ENCODE measurements at places on chromosomes 7 and 10.

DNA sequence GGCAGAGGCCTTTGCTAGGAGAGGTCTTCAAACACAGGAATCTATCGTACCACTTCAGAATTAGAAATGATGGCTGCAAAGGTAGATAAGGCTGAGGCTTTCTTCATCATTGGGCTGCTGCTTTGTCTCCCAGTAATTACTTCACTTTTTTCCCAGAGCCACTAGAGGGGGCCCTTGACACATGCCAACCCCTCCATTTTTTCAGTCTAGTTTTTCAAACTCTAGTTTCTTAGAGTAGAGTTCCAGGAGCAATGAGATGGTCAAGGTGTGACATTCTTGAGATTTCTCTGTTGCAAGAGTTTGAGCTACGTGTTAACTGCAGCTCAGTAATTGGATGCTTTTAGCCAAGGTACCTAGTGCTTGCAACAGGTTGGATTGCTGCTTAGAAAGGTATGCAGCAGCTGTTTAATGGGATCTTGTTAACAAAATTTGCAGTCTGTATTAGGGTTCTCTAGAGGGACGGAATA lies 33.8 kb upstream of the RBM20 start:
- peak; percentile 68 for DNase-seq

- DNase-seq, result peak; percentile 90
Observed at GRCh38 chr10:329361-330099, 194.3 kb downstream of the ZMYND11 start.

GRCh38 chr10:60283397-60283796 lies 106.3 kb downstream of the ANK3 start:
- DNase-seq, result peak; percentile 14

DNA sequence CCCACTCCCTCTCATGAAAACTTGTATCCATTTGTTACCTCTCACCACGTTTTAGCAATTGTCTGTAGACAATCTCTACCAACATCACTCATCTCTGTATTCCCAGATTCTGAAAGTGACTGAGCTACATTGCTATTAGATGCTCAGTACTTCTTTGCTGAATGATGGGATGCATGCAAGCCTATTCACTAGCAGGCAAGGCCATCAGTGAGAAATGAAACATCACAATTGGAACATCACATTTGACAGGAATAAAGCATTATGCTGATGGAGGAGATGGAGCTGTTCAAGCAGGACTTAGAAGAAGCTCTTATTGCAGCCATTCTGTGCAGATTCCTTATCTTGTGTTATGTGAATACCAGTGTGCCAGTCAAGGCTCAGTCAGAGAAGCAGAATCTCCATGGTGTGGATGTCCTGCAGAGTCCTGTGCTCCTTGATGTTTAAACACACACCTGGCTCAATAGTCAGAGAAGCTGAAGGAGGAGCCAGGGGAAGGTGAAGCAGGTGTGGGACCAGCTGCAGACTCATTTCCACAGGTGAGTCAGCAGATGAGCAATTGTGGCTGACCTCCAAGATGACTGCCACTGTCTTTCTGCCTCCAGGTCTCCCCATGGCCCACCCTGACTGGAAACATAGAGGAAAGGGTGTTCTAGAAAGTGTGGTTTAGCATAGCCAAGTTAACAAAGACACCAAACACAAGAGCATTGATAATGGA lies 965.5 kb downstream of the GRID1 start:
- no peak for DNase-seq

DNA sequence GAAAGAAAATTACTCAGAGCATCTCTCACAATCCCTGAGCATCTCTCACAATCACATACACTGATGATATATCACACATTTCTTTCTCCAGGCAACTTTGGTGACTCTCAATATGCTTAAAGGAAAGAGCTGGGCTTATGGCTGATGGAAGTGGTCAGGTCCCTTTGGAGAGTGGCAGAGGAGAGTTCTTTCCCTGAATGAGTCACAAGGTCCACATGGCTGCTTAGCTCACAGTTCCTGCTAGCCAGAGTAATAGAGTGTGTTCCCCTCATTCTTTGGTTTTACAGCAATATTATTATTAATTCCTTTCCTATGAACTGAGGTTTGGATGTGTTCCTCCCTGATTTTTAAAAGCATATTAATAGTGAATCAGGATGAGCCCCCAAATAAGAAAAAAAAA lies 287.4 kb downstream of the C7orf25 start:
- no peak for DNase-seq

- DNase-seq, result peak; percentile 77
Observed at GRCh38 chr10:30963992-30964930, 67.4 kb downstream of the ZNF438 start.

- no peak for DNase-seq
Observed at GRCh38 chr7:27300421-27300820, 57.8 kb downstream of the EVX1 start.

- peak; percentile 9 for DNase-seq
Observed at GRCh38 chr7:94368371-94368791, 26.3 kb upstream of the COL1A2 start.

- no peak for DNase-seq
Observed at GRCh38 chr7:41207141-41207540, 495.7 kb downstream of the INHBA start.

- no peak for DNase-seq
Observed at GRCh38 chr7:7505915-7506314, 29.8 kb downstream of the COL28A1 start.

GRCh38 chr7:145951566-145951965 lies 165.0 kb upstream of the CNTNAP2 start:
- DNase-seq, result no peak

DNA sequence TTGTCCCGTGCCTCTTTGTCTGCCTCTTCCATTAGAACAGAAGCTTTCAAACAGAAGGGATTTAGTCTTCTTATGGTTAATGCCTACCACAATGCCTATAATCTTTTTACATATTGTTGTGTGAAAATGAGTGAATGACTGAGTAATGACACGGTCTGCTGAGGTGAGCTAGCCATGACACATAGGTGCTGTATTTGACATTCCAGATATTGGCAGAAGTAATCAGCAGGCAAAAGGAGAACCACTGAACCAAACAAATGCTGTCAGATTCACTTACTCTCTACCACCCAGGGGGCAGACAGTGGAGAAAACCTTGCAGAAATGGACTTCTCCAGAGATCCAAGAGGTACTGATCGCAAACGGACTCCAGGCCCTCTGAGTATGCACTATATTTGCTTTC lies 377.2 kb upstream of the VWC2 start:
- DNase-seq, result no peak

GRCh38 chr10:110361800-110362456 lies 57.2 kb upstream of the SMNDC1 start:
- no peak for DNase-seq

DNA sequence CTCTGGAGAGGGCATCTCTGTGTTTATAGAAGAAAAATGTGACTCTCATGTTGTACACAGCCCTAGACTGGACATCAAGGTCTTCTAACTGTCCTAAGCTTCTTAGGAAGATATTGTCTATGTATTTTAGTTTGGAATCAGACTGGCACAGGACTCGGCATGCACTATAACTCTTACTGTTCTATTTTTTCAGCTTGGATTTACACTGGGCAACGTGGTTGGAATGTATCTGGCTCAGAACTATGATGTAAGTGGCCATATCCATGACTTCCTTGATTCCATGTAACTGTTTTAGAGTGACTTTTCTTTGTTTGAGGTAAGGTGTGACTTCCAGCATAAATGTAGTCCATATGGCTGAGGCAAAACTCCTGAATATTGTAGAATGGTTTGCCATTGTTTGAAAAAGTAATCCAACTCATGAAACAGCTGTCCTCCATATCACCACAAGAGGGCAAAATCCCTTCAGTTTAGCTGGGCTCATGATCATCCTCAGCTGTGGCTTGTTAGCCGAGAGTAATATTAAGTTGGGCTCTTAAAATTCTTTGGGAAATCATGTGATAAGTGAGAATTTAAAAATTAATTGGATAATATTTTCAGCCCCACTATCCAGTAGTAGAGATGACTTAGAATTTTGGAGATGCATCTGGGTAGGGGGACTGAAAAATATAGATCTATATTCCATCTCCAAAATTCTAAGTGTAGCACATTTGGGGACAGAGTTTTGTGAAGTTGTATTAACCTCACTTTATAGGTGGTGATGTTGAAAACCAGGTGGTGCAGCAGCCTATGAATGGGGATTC lies 10.4 kb downstream of the STMP1 start:
- peak; percentile 89 for DNase-seq

- no peak for DNase-seq
Observed at GRCh38 chr7:46653848-46654247, 732.8 kb upstream of the IGFBP3 start.

DNA sequence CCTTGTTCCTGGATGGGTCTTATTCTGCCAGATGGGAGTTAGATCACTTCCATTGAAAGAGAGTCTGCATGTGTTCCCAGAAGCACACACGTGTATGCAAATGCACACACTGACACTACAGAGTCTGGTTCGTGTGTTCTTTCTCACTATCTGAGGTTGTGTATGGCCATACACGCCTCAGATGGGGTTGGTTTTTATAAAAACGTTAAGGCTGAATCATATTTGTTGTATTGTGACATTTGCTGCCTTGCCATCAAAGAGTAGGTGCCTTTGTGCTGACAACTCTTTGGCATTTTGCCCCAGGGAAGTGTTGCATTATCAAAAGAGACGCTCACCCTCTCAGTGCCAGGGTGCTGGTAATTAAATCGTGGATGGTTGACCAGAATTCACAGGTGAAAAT lies 37.7 kb upstream of the HDAC9 start:
- DNase-seq, result no peak

GRCh38 chr7:77837966-77838365 lies 39.4 kb downstream of the PHTF2 start:
- DNase-seq, result no peak

DNA sequence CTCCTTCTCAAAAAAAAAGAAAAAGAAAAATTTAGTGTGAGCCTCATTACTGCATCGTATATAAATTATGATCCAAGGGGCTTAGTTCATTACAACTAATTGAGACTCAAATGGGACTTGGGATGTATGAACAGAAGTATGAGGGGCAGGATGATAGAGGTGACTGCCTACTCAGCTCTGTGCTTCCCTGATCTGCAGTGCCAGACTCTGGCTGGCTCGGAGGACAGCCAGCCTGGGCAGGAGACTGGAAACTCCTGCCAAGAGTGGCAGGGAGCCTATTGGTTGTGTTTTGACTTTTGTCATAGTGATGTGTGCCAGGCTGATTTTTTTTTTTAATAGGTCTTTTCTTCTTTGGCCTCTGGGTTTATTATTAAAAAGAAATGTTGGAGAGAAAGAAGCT lies 73.8 kb upstream of the GTF2IRD1 start:
- DNase-seq, result no peak

- DNase-seq, result no peak
Observed at GRCh38 chr10:33154590-33154989, 179.9 kb downstream of the NRP1 start.

DNA sequence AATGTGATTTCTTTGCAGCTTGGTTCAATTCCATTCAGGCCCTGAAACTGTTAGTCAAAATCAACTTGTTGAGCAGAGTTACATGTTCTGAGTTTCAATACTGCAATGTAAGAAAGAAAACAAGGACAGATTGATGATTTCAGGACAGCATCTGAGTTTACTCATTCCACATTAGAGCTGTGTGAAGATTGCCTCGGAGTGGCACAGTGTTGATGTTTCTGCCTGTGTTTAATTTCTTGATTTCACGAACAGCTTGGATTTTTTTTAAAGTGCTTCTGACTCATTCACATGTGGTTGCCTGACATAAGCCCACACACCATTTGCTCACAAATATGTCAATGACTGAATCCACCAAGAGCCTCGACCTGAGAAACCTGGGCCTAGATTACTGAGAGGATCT lies 101.2 kb upstream of the PARD3 start:
- DNase-seq, result no peak

GRCh38 chr7:117087639-117088396 lies 134.5 kb downstream of the ST7 start:
- no peak for DNase-seq

- no peak for DNase-seq
Observed at GRCh38 chr7:16779051-16779450, 25.5 kb downstream of the TSPAN13 start.

GRCh38 chr10:89238956-89239644 lies 12.5 kb downstream of the LIPA start:
- no peak for DNase-seq

DNA sequence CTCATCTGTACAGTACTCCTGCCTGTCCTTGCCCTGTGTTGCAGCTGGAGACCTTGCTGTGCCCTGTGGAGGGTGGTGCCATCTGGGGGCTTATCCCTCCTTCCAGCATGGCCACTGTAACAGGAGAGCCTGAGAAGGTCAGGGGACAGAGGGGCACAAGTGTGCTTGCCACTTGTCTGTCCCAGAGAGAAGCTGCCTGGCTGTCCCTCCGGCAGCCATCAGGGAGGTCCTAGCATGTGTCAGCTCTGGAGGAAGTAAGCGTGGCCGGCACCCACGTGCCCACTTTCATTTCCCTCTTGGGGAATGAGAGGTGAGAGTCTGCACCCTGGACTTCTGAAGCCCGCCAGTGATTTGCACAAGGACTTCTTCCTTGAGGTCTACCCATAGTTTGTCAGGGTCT lies 97.0 kb upstream of the PPIF start:
- DNase-seq, result no peak

GRCh38 chr7:131625817-131626372 lies 69.5 kb upstream of the PODXL start:
- DNase-seq, result no peak

- DNase-seq, result peak; percentile 78
Observed at GRCh38 chr10:63430091-63430998, 35.4 kb downstream of the JMJD1C start.

DNA sequence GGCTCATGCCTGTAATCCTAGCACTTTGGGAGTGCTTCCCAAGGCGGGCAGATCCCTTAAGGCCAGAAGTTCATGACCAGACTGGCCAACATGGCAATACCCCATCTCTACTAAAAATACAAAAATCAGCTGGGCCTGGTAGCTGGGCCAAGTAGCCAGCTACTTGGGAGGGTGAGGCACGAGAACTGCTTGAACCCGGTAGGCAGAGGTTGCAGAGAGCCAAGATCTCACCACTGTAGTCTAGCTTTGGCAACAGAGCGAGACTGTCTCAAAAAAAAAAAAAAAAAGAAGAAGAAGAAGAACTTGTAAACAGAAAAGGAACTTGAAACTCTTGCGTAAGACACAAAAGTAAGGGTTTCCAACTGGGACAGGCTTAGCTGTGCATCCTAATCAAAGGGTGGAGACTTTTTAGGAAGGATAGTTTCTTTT lies 5.6 kb upstream of the IFIT2 start:
- DNase-seq, result no peak

- no peak for DNase-seq
Observed at GRCh38 chr7:11570922-11571550, 261.0 kb downstream of the THSD7A start.

DNA sequence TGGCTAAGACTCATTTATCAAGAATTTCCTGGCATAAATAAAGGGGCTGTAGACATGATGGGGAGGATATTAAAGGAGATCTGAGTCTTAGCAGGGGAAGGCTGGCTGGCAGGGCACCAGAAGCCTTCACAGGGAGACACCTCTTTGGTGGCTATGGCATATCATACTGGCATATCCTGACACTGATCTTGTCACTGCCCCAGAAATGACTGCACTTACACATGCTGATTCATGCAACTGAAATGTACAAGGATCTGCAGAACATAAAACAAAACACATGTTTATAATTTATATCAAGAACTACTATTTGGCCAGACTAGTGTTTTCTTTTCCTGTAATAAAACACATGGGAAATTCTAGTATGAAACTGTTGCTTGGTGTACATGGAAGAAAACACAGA lies 5.5 kb upstream of the LIPN start:
- no peak for DNase-seq

GRCh38 chr10:72310636-72311035 lies 36.9 kb downstream of the DDIT4 start:
- DNase-seq, result no peak
